ENCODE measurements at places on chromosomes 11 and 22.

DNA sequence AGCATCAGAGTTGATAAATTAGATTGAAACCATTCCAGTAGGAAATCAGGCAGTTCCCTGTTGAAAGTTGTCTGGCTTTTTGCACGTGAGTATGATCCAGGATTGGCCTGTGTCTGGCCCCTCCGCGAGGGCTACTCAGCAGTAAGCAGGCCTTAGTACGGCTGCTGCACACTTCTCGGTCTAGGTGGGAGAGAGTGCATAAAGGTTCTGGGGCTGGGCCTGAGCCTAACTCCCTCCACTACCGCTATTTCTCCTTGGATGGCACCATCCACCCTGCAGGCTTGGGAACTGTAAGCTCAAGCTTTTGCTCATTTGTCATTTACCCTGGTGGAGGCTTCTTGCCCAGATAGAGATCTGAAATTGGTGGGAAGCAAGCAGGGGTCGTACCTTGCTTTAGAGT, 22.0 kb downstream of the TUB start:
- no peak for DNase-seq

- DNase-seq = no peak
These were observed 198.9 kb upstream of the ZC3H12C start for GRCh38 chr11:109894242-109894641.

DNA sequence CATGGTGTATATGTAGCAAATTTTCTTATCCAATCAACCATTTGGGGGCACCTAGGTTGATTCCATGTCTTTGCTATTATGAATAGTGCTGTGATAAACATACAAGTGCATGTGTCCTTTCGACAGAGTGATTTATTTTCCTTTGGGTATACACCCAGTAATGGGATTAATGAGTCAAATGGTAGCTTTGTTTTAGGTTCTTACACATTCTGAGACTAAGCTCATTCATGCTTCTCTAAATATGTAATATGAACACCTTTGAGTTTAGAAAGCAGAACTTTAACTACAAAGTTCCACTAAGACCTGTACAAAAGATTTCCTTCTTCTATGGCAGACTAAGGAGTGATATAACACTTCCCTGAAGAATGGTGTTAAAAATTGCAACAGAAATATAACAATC, 627.0 kb downstream of the KCNA4 start:
- no peak for DNase-seq

DNA sequence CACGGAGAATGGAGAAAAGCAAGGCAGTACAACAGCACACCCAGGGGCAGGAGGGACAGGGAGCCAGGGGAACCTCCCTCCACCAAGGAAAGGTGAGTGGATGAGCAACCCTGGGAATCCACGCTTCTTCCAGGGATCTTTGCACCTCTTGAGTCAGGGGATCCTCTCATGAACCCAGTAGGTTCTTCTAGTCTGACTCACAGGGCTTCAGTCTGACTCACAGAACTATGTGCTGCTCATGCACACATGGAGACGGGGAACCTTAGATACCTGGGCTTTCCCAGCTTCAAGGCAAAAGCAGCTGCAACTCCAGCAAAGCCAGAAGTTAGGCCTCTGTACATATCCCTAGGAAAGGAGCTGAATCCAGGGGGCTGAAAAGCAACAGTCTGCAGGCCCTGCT, 1021.4 kb upstream of the TENM4 start:
- no peak for DNase-seq

Data from GM13976 (cell line).